ENCODE measurements at places on chromosomes 11 and 22. TPM values are rescaled to one million over a fixed set of nuclear protein-coding genes. Genes with fewer than 3 reads are reported as not detected.

KDM4E gene
- not detected for total RNA-seq

- DNase-seq, result no peak
Measured at GRCh38 chr11:96288915-96289314, 54.1 kb downstream of the MAML2 start.

GRCh38 chr11:131327421-131327820 lies 43.0 kb upstream of the NTM start:
- DNase-seq, result no peak

DNA sequence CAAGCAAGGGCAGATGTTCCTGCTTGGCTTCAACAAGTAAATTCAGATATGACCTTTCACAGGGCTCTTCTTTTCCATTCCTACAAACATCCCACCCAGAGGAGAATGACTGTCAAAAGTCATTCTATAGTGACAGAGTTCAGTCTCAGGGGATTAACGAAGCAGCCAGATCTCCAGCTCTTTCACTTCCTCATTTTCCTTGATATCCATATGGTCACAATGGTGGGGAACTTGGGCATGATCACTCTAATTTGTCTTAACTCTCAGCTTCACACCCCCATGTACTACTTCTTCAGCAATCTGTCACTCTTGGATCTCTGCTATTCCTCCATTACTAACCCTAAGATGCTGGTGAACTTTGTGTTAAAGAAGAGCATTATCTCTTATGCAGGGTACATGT lies 15.0 kb upstream of the OR8B8 start:
- DNase-seq, result no peak

Data from vagina (tissue), 2 donors.